ENCODE measurements at places on chromosomes 6 and 20.

DNA sequence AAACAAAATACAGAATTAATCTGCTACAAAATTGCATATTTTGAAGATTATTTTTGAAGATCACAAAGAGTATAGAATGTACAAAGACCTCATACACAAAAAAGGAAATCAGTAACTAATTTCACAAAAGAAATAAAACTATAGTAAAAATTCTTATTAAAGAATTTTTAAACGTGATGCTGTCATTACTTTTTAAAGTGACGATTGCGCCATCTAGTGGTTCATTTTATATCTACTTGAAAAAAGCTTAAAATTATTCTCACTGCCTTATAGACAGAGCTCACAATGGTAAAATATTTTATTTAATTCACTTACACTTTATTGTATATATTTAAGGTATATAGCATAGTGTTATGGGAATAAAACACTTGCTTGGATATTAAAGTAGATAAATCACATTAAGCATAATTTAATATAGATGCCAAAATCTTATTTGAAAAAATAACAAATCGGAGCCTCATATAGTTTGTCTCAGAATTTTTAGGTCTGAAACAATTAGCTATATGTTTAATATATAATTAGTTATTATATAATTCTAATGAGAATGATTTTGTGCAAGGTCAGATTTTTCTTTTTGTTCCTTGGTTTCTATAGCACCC, 128.8 kb downstream of the PHF3 start:
- DNase-seq = peak; percentile 3
- no peak overlapping the region for H3K4me3 ChIP-seq
- no peaks in the 10 kb centered on the region for H3K27me3 ChIP-seq
- H3K36me3 ChIP-seq = no peaks in the 10 kb centered on the region
- H3K27ac ChIP-seq = no peak overlapping the region

- no peak for DNase-seq
- H3K27me3 ChIP-seq = peaks cover 8% of the 10 kb centered on the region
- H3K4me1 ChIP-seq = no peaks in the 10 kb centered on the region
- H3K4me3 ChIP-seq = no peak overlapping the region
- H3K27ac ChIP-seq = no peak overlapping the region
- H3K36me3 ChIP-seq = no peaks in the 10 kb centered on the region
Measured at GRCh38 chr20:44848254-44849015, 37.1 kb upstream of the YWHAB start.

DNA sequence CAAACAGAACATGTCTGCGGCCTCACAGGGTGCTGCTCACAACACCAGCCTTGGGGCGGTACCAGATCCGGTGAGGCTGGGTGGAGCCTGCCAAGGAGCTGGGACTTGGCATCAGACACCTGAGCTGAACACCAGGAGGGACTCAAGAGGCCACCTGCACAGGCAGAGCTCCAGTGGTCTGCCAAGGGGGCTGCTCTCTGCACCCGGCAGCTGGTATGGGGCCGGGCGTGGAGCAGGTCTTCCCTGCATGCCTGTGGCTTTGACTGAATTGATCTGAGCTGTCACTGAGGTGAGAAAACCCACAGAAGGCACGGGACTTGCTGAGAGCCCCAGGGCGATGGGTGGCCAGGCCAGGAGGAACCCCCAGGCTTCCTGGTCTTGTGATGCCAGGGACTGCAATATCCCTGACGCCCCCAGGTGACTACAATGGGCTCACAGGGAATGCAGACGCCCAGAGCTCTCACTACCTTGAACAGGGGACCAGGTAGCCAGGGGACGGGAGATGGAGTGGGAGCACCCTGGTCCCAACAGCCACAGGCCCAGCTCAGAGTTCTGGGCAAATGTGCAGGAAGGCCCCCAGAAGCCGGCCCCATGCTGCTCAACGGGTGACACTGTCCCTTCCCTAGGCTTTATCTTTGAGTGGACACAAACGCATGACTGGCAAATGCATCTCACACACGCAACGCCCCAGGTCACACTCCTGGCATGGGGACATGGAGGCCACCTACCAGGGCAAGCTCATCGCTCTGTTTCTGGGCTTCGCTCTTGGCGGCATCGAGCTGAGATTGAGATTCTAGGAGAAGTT, 48.2 kb downstream of the DSTN start:
- H3K4me3 ChIP-seq = no peak overlapping the region
- H3K27ac ChIP-seq = peak overlapping the region; percentile 91
- no peaks in the 10 kb centered on the region for H3K27me3 ChIP-seq

GRCh38 chr20:62329389-62330377, 26.9 kb downstream of the ADRM1 start:
- no peak overlapping the region for H3K4me3 ChIP-seq
- H3K36me3 ChIP-seq = peaks cover 31% of the 10 kb centered on the region
- peaks cover 2% of the 10 kb centered on the region for H3K27me3 ChIP-seq
- DNase-seq = no peak

All from nephron progenitor cell (in vitro differentiated cells).